ENCODE measurements at places on chromosomes 3 and 15.

- no peak for DNase-seq
These were observed 187.1 kb upstream of the LPP start for GRCh38 chr3:187966636-187967406.

DNA sequence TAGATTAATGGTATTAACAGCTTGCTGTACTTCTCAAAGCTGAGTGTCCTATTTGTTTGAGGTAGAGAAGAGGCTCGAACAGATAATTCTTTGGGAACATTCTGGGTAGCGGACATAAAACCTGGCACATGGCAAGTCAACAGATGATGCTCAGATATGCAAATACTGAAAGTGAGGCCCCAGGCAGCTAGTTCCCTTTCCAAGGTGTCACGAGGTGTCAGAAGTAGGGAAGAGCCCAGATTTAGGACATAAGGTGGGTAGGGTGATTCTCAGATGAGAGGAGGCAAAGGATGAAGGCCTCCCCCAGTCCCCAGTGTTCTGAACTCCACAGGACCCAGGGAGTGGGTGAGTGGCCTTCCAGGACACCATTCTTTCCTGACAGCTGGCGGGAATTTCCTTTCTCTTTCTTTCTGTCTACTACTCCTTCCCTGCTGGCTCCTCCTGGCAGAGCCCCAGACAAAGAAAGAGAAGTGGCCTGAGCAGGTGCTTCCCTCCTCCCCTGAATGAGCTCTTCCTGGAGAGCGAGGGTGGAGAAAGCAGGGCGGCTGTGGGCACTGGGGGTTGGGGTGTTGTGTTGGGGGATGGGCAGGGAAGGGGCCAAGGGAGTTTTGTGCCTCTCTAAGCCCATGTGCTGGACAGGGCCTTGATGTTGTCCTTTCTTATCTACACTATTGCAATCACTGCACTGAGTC is 87.5 kb downstream of the CORO2B start:
- DNase-seq, result no peak

GRCh38 chr3:148269816-148270215 is 427.9 kb upstream of the AGTR1 start:
- no peak for DNase-seq

DNA sequence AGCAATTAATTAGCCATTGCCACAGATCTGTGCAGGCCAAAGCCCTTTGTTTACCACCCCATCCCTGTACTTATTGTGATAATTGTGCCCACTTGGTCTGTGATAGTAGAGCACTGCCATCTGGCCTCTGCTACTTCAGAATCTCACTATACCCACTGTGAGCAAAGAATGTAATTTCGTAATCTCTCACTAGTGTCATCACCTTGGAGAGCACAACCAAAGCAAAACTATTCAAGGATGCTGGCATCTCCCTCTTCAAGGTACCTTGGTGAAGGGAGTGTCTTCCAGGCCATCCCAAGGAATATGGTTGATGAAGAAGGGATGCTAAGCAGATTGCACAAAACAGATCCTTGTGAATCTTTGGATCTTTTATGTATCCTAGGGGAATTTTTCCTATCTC is 34.7 kb upstream of the NOX5 start:
- DNase-seq, result no peak

DNA sequence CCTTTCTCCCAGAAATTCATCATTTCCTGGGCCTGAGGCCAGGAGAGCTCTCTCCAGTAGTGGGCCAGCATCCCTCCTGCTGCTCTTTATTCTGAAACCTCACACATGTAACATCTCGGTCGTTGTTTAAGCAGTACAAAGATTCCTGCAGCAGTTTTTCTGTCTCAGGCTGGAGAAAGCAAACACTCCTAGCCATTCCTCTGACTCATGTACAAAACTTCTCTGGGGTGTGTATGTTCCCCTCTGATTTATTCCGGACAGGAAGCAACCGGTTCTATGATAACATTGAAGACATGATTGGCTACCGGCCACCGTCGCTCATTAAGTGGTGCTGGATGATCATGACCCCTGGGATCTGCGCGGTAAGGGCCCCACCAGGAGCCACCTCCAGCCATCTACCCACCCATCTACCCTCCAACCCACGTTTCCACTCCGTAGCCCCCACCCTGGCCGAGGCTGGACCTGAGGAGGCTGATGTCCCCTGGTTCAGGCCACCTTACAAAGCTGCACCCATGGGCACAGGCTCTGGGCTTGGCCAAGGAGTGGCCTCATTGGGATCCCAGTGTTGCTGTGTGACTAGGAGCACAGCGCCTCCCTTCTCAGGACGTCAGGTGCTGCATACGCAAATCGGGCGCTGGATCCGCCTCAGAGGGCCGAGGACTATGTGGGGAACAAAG is 58.6 kb upstream of the SLC6A1 start:
- no peak for DNase-seq

GRCh38 chr15:75821786-75822345 is 21.4 kb upstream of the UBE2Q2 start:
- no peak for DNase-seq

DNA sequence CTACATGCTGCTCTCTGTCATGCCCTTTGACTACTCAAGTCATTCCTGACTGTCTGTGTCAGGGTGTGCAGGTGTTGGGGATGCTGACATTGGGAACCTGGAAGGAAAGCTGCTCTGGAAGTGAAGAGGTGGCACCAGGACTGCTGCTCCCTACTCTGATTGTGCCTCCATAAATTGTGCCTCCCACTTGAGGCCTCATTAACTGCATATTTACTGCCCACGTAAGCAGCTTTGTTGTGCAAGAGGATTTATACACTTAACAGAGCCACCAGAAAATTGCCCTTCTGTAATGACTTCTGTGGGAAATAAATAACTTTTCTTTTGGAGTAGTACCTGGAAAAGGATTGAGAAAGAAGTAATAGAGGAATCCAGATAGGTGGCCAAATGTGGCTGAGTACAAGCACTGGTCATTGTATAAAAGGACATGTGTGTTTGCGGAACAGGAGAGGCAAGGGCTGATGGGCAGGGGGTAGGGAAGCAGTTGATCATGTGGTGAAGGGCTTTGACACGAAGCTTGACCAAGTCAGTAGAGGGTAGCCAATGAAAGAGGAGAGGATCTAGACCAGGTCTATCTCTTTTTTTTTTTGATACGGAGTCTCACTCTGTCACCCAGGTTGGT is 24.8 kb downstream of the IL20RB start:
- no peak for DNase-seq

- no peak for DNase-seq
These were observed 2.4 kb upstream of the PDCD6IP start for GRCh38 chr3:33795856-33796536.

- DNase-seq, result peak; percentile 62
These were observed 19.6 kb downstream of the CLK3 start for GRCh38 chr15:74635228-74635627.

DNA sequence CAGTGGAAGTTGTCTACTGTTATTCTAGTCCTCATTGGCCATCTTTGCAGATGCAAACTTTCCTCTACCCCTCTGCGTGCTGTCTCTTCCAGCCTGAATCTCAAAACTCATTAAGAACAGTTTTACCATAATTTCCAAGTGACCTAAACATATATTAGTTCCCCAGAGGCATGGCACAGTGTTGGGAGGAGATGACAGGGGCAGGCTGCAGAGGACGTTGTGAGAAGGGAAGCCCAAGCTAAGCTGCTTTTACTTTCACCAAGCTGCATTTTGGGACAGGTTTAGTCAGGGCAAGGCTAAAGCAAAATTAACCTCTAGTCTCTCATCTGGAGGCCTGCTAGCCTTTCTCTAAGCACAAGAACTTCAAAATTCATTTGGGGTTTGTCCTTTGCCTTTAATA is 318.6 kb upstream of the SATB1 start:
- peak; percentile 70 for DNase-seq

DNA sequence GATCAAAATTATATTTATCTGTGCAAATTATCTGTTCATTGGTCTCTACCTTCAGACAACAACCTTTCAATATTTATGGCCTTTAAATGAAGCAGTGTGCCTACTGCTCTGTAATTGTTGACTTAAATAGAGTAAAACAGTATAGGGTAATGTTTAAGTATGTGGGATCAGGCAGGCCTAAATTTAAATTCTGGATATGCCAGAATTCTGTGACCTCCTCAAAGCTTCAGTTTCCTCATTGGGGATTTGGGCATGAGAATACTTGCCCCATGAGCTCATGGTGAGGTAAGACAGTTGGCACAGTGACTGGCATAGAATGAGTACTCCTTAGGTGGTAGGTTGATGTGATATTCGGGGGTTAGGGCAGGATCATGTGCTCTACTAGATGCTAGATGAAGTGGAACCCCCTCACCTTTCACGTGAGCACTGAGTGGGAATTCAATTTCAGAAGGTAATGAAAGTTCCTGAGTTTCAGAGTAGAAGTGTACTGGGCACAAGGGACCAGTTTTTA is 14.9 kb downstream of the ARL8B start:
- no peak for DNase-seq

GRCh38 chr15:40345867-40346578 is 4.8 kb upstream of the PHGR1 start:
- no peak for DNase-seq

- no peak for DNase-seq
These were observed 27.1 kb upstream of the AP4E1 start for GRCh38 chr15:50881121-50882048.

- no peak for DNase-seq
These were observed 115.2 kb upstream of the KCNMB2 start for GRCh38 chr3:178421069-178421468.

DNA sequence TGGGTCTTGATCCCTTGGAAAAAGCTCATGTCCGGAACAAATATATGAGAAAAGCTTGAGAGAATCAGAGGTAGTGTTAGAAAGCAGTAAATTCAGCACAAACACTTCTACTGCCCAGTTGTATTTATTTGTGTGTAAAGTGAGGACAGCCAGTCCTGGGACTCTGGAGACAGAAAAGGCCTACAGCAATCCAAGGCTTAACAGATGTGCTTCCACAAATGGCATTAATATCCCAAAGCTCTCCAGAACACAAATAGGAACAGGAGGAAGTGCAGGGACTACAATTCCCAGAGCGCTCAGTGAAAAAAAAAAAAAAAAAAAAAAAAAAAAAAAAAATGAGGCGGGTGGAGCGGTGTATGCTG is 390 bp upstream of the AP2M1 start:
- no peak for DNase-seq

- no peak for DNase-seq
These were observed 248.6 kb downstream of the RYR3 start for GRCh38 chr15:33559207-33559890.

GRCh38 chr3:104805042-104805441 is 561.7 kb upstream of the ALCAM start:
- DNase-seq, result no peak

DNA sequence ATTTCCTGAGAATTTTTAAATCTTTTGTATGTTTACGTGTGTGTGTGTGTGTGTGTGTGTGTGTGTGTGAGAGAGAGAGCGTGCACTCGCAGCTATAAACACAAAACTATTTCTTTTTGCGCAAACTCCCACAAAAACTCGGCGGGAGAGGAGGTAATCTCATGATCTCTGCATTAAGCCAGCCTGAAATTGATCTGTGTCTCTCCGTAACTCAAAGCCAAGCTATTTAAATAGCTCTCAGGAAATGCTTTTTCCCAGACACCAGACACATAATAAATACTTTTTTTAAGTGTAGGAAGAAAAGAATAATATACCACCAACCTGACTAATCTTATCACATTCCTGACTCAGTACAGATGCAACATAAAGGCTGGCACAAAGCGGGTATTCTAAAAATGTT is 226.8 kb downstream of the MAGI1 start:
- no peak for DNase-seq

DNA sequence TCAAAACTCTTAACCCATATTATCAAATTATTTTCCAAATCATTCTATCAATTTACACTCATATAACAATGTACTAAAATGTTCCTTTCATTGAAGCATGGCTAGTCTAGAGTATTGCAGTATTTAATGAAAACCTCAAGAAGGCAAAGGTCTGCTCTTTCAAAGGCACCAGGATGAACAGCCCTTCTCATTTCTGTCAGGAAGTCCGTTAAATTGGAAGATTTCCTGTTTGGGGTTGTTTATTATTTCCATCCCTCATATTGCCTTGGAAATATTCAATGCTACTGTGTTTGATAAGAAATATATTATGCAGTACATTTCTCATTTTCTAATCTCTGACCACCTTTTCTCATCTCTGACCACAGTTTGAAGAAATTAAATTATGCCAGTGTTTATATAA is 25.1 kb downstream of the ACKR4 start:
- DNase-seq, result no peak

- DNase-seq, result no peak
These were observed 131.4 kb upstream of the UBE2E2 start for GRCh38 chr3:23071758-23072157.

- no peak for DNase-seq
These were observed 767 bp downstream of the EPM2AIP1 start for GRCh38 chr3:36991923-36992805.

DNA sequence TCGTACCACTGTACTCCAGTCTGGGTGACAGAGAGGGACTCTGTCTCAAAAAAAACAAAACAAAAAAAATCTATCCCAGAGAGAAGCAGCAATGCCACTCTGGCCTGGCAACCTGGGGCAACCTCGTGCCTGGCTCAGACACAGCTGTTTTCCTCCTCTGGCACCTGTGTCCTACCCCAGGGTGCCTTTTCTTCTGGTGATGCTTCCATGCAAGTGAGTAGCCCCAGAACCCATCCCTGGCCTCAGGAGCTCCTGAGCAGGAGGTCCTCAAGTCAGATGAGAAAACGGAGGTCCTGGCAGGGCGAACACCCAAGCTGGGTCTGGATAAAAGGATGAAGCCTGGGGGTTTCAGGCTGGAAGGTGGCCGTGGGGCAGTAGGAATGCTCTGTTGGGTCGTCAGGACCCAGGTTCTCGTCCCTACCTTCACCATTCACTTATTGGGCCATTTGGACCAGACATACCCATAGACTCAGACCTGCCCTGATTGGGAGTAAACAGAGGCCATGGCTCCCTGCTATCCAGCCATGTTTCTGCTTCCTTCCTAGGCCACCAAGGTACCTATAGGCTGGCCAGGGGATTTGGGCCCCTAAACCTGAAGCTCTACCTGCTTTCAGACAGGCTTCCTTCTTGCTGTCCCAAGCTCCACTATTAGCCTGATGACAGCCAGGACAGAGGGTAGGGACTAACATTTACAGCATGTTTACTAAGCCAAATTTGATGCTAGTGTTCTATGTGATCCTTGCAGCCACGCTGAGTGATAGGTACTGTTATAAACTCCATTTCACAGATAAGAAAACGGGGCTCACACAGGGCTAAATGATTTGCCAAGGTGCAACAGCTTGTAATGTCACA is 102.2 kb downstream of the DAPK2 start:
- no peak for DNase-seq

GRCh38 chr3:127690823-127691452 is 18.2 kb downstream of the ABTB1 start:
- peak; percentile 23 for DNase-seq

GRCh38 chr3:53498806-53499641 is 4.6 kb downstream of the CACNA1D start:
- no peak for DNase-seq

DNA sequence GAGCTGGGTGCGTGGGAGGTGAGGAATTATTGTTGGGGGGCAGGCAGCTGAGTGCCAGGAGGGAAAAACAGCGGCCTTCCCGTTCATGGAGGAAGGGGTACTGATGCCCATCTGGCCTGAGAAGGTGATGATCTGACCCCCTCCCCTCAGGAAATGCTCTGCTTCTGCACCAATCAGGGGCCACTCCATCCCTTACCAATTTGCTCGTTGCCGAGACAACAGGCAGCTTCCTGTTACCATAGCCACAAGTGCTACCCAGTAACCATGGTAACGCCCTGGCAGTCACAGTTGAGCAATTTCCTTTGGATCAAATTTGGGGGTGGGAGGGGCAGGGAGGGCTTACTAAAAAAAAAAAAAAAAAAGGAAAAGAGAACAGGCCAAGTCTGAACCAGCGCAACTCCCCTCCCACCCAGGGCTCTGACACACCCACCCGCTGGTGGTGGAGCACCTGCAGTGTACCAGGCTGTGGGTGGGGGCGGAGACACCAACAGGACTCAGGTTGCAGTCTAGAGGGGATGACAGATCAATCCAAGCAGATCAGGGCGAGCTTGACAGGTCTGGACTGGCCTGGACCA is 13.7 kb downstream of the CELF6 start:
- no peak for DNase-seq

Measured in T-helper 2 cell (primary cell).